ENCODE measurements at places on chromosomes 3 and 15.

DNA sequence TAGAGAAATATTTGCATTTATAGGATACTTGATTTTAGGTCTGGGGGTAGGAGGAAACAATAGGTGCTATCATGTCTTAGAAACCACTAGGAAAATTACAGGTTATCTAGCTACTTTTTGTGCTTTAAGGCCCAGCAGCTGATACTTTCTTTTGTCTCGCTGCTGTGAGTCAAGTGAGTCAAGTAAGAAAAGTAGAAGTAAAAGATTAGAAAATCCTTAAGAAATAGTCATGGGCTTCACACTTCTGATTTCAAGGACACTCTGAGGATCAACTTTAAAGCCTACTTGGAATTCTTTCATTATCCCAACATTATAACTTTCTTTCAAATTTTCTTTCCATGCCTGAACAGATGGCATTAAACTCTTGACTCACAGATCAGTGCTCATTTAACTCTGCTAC is 95.2 kb upstream of the RBMS3 start:
- no peak for DNase-seq

- DNase-seq, result no peak
Observed at GRCh38 chr3:9770276-9770812, 597 bp upstream of the CAMK1 start.

GRCh38 chr3:60399861-60400845 is 851.1 kb downstream of the FHIT start:
- no peak for DNase-seq

DNA sequence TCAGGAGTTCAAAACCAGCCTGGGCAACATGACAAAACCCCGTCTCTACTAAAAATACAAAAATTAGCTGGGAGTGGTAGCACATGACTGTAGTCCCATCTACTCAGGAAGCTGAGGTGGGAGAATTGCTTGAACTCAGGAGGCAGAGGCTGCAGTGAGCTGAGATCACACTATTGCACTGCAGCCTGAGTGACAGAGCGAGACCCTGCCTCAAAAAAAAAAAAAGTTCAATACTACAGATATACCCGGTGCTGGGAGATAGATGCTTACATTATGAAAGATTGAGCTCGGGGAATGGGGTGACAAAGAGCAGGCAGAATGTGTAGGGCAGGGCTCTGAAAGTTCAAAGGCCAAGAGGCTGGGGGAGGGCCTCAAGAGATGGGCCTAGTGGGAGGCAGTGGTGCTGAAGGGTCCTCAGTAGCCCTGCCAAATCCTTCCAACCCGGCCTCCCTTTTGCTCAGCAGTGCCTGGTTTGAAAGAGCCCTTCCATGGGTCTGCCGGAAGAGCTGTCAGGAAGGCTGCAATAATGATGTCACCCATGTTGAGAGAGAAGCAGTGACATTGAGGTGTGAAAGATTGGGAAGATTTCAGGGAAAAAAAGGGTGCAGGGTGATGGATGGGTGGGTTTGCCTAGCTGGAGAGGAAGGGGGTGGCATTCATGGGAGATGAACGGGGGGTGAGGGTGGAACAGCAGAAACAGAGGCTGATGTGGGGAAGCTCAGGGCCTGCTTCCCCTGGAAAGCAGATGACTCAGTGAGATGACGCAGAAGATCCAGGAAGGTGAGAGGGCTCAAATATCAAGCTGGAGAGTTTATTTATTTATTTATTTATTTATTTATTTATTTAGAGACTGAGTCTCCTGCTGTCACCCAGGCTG is 20.0 kb upstream of the IREB2 start:
- DNase-seq, result no peak

- DNase-seq, result no peak
Observed at GRCh38 chr3:197368330-197368729, 69.9 kb upstream of the DLG1 start.

DNA sequence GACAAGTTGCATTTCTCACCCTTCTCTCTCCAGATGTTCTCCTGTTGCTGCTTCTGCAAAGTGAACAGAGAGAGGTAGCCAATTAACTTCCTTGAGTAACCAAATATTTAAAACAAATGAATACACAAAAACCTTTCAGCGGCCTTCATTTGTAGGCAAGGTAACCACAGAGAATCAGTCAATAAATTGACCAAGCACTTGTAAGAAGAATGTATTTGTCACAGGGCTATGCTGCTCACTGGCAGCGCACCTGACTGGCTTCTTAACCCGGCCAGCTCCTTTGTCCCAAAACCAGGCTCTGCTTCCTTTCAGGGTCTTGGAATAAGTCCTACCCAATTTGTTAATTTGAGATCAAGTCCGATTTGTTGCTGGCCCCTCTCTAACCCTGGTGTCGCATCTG is 43.5 kb upstream of the STXBP5L start:
- no peak for DNase-seq

DNA sequence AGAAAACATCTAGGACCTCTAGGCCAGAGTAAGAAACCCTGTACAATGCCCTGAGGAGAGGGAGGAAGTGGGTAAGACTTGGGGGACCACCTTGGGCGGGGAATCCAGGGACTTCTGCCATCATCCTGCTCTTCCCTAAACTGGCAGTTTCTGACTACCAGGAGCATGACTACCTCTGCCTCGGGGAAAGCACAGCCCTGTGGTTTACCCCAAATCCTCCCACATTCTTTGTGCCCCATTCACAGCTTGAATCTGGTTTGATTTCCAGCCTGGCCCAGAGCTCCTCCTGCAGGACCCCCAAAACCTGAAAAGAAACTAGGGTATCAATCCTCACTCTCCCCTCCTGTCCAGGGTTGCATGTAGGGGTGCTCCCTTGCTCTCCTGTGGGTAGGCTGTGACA is 4.7 kb downstream of the C3orf18 start:
- no peak for DNase-seq

- DNase-seq, result no peak
Observed at GRCh38 chr3:98263944-98264343, at the start of gene OR5H6. TSS of gene OR5H6 (plus strand) at chr3:98264244. CDS start at chr3:98264333, 89 bp downstream.

DNA sequence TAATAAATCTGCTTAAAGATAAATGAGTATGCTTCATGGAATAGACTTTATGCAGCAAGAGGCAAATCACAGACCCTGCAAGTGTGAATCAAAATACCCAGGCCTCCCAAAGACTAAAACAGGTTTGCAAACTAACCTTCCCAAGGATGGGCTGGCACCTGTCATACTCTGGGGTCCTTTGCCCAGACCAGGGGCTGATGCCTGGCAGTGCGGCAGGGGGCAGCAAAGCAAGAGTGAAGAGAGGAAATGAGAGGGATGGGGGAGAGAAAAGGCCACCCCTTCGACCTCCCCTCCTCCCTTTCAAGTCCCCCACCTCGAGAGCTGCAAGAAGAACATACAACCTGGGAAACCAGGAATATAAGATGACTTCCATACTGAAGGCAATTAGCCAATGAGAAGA is 31.8 kb downstream of the XXYLT1 start:
- DNase-seq, result no peak

- DNase-seq, result no peak
Observed at GRCh38 chr3:51354172-51354571, 30.9 kb upstream of the MANF start.

GRCh38 chr3:95389725-95390313 is 1327.0 kb downstream of the NSUN3 start:
- no peak for DNase-seq

DNA sequence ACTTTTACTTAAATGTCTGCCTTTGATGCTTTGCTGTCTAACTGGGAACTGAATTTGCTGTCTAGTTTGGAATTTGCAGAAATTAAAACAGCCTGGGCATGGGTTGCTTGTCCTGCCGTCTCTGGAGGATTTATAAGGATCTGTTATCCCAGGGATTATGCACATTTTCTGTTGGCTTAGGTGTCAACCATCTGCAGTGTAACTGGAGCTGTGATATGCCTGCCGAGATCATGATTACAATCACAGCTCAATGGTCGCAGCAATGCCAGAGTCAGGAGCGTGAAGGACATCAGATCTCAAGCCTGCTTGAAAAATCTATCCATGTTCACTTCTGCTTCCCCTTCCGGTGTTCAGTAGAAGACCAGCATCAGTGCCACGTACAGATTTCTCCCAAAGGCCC is 41.8 kb upstream of the SETMAR start:
- DNase-seq, result no peak

DNA sequence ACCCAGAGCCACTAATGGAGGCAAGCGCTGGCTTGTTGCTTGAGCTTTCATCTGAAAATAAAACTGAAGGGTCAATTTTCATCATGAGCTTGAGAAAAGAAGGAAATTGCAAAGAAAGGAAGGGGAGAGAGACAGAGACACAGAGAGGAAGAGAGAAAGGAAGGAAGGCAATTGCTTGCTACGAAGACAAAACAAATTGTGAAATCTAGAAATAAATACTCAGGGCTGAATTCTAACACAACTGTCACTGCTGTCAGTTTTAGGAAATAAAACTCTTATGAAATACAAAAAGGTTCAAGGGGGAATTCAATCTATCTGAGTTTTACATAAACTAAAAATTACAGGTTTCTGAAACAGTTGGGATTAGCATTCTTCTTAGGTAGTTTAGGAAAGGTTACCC is 36.7 kb downstream of the FOXP1 start:
- DNase-seq, result no peak

- no peak for DNase-seq
Observed at GRCh38 chr3:45777746-45778386, 18.5 kb downstream of the SLC6A20 start.

DNA sequence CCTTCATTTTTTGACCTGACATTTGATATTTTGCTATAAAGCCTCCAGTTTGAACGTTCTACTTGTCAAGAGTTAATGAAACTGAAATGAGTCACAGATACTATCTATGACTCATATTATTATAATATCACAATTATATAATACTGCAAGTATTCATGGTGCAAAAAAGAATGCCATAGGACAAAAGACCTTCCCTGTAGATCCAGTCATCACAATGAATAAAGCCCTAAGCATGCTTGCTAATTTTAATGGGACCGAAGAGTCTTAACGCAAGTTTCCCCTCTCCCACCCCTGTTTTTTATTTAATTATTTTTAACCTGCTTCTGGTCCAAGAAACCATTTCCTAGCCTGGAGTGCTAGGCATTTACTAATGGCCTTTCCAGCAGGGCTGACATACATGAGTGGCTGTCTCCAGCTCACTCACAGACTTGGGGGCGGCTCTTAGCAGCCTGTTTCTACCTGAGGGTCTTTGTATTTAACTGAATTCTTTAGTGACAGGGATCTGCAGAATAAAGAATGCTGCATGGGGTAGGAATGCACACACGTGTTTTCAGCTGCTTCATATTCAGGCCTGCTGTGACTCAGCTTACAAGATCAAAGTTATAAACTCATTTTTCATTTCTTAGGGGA is 61.2 kb downstream of the THBS1 start:
- DNase-seq, result no peak

DNA sequence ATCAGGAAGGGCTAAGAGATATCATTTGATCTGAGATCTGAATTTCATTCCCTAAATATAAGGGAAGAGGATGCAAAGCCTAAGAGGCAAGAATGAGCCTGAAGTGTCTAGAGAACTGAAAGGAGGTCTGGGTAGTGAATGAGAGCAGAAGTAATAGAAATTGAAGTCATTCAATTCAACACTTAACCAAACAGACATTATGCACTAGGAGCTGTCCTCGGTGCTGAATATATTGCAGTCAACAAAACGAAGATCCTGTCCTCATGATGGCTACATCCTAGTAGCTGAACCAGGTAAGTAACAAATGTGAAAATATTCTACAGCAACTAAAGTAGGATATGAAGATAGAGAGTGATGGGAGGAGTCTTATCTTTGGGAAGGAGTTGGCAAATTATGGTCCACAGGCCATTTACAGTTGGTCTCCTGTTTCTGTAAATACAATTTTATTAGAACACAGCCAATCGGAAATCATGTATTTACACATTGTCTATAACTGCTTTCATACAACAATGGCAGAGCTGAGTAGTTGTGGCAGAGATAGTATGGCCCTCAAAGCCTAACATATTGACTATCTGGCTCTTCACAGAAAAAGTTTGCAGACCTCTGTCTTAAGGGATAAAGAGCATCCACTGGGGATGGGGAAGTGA is 192.9 kb upstream of the CADPS start:
- DNase-seq, result no peak

GRCh38 chr3:194030372-194030771 is 105.6 kb upstream of the HES1 start:
- no peak for DNase-seq

DNA sequence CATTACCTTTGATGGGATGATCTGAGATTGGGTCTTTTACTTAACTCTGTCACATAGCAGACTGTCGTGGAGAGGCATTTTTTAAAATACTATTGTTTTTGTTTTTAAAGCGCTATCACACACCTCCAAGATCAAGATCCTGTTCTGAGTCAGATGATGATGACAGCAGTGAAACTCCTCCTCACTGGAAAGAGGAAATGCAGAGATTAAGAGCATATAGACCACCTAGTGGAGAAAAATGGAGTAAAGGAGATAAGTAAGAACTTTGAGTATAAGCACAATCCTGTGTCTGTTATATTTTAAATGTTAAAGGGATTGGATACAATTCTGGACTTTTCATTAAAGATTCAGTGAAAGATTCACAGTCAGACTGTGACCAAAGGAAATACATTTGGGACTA is 18.4 kb upstream of the ZBTB47 start:
- DNase-seq, result no peak

- DNase-seq, result no peak
Observed at GRCh38 chr15:64898406-64898805, 13.3 kb upstream of the ANKDD1A start.

- DNase-seq, result no peak
Observed at GRCh38 chr3:122668930-122669730, 11.5 kb upstream of the PARP14 start.

- no peak for DNase-seq
Observed at GRCh38 chr3:172776049-172776717, 25.7 kb downstream of the ECT2 start.

DNA sequence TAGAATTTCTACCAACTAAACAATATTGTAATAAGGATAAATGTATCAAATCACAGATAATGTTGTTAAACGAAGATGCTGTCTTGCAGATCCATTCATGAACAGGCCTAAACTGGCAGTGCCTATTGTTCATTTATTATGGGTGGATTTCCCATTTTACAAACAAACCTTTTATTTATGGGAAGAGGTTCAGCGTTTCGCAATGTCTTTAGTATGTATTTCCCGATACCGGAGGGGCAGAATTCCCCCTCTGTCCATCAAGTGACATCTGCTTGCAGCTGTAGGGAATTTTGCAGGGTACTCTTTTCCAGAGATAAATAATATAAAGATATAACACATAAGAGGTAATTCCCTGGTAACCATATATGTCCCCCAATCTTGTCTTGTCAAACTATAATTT is 5.7 kb downstream of the CEP19 start:
- no peak for DNase-seq

- no peak for DNase-seq
Observed at GRCh38 chr15:41017066-41017735, 63.9 kb downstream of the CHAC1 start.

DNA sequence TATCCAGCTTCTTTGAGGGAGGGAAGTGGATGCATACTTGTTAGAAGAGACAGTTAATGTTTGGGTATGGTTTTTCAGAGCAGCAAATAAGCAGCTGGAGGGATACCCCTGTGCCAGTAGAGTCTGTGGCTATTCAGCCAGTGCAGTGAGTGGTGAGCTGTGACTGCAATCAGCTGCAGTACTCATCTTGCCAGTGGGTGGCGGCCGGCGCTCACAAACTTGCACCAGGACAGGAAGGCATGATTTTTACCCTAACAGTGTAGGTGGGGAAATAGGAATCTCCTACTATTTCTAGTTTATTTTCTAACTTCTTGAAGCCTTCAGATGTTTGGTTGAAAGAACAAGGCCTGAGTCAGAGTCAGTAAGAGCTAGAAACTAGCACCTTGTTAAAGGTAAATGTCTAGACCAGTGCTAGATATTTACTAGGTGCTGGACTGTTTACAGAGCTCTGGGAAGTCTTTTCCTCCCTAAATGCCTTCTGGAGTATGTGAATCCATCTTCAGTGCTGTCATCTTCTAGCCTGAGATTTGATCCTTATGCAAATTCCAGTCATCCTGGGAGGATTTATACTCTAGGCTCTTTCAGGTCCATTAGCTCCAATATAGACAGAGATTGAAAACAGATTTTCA is 23.6 kb downstream of the TIMP4 start:
- DNase-seq, result peak; percentile 56

All from activated T-cell treated with anti-CD3 and anti-CD28 coated beads, Interleukin-2, amount 50 U/mL, for 1 hour (primary cell).